ENCODE measurements at places on chromosomes 16 and 17.

- DNase-seq = peak; percentile 96
These were observed 10.1 kb upstream of the SLC25A39 start for GRCh38 chr17:44334727-44335126.

DNA sequence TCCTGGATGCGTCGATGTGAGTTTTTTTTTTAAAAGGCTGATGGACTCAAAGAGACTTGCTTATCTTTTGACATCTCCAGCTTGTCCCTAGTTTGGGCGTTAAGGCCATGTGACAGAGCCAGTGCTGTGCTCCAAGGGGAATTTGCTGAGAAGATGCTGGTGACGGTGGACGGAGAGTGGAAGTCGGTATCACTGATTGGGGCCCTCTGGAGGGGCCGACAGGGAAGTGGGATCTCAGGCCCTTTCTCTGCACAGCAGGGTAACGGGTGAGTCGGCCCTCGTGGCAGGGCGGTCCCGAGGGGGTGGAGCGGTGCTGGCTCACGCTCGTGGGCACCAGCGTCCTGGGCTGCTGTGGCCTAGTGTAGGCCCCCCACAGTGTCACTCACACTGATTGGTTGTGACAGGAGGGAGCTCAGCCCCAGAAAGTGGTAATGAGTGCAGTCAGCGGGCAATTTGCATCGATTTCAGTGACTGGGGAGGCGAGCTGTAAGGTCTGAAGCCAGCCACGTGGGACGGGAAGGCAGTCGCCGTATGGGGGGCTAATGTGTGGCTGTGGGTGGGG, 91.3 kb downstream of the TBC1D16 start:
- DNase-seq = no peak

DNA sequence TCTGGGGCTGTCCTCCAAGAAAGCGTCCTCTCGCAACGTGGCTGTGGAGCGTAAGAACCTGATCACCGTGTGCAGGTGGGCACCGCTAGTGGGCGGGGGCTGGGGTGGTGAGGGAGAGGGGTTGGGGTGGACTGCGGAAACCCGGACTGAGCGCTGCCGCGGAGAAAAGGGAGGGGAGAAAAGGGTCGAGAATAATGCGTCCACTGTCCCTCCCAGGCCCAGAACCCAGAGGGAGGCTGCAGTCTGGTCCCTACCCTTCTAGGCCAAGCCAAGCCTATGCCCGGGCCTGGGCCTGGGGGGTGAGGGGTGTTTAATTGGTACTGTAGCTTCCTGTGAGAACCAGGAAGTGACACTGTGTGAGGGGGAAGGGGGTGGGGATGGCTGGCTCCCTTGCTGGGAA, 464 bp downstream of the RUNDC3A start:
- no peak for DNase-seq

- no peak for DNase-seq
These were observed 37.2 kb downstream of the SIAH1 start for GRCh38 chr16:48347980-48348379.

- DNase-seq = no peak
These were observed 72.2 kb upstream of the TRAP1 start for GRCh38 chr16:3789375-3790099.

- peak; percentile 39 for DNase-seq
These were observed 12.3 kb upstream of the RAI1 start for GRCh38 chr17:17668775-17669579.
